Psoas muscle (tissue), 8 donors: ENCODE measurements at places on chromosomes 4 and X. TPM values are rescaled to one million over a fixed set of nuclear protein-coding genes. Genes with fewer than 3 reads are reported as not detected.

DNA sequence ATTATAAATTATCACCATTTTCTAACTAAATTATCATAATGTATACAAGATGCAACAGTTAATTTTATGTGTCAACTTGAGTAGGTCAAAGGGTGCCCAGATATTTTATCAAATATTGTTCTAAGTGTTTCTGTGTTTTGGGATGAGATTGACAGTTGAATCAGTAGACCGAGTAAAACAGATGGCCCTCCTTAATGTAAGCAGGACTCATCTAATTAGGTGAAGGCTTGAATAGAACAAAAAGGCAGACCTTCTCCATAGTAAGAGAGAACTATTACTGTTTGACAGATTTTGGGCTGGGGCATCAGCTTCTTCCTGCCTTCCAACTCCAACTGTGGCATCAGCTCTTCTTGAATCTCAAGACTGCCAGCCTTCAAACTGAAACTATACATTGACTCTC is 185.8 kb downstream of the TRAM1L1 start:
- no peak for DNase-seq
- H3K36me3 ChIP-seq, result no peaks in the 10 kb centered on the region
- H3K27ac ChIP-seq, result no peak overlapping the region
- no peaks in the 10 kb centered on the region for H3K4me1 ChIP-seq
- H3K27me3 ChIP-seq, result no peaks in the 10 kb centered on the region
- no peak overlapping the region for H3K4me3 ChIP-seq

DNA sequence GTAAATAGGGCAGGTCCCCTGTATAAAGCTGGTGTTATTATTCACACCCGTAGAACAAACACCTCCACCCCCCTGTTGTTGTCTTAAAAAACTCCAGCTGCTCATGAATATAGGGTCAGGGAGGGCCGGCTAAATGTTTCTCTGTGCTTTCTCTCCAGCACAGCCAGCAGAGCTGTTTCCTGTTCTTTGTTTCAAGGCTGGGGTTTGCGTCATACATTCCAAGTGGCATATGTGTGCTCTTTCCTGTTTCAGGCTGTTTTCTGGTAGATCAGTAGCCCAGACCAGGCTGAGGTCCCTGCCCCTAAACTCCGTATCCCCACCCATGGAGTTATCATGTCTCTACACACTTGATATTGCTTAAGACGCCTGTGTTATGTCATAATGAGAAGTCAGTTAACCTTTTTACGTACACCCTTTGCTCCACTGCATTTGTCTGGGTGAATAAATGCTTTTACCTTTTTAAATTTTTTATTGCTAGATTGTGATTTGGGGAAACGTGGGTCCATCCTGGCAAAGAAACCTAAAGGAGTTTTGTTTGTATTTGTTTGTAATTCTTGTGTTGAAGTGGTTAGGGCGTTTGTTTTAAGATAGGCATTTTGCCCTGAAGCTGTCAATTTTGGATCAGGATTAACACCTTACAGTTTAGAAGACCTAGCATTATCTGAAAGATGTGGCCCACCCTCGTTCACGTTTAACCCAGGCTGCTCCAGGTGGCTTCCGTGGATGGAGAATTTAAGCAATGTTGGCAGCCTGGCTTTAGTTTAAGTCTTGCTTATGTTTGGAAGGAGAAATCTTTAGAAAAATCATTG is 3.3 kb downstream of the KLF3 start:
- peaks cover 66% of the 10 kb centered on the region for H3K4me1 ChIP-seq
- peak overlapping the region; percentile 93 for H3K4me3 ChIP-seq
- H3K27ac ChIP-seq, result peak overlapping the region; percentile 98
- no peaks in the 10 kb centered on the region for H3K36me3 ChIP-seq
- DNase-seq, result peak; percentile 59
- H3K27me3 ChIP-seq, result no peaks in the 10 kb centered on the region

DNA sequence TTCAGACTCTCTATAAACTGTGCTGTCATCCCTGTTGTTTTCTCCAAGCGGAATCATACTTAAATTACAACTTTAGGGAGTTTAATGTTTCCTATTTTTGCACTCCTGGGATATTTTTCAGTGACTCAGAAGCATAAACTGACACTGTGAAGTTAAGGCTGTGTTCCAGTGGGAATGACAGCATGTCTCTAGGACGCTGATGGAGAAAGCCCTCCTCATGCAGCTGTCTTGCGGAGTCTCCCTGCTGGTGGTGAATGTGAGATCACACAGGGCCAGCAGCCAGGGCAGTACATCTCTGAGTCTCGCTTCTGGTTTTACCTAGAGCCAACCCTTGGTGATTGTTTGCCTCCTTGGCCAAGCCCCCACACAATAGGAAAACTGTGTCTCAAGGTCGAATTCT is 53.3 kb downstream of the NFKB1 start:
- H3K4me1 ChIP-seq, result peaks cover 38% of the 10 kb centered on the region
- peak overlapping the region; percentile 10 for H3K4me3 ChIP-seq
- peak overlapping the region; percentile 72 for H3K27ac ChIP-seq
- no peaks in the 10 kb centered on the region for H3K27me3 ChIP-seq

Gene STK26
- total RNA-seq, result 0.79 TPM

Gene FAM149A
- total RNA-seq, result 3.3 TPM

Gene BBS7
- total RNA-seq, result 10.3 TPM

DNA sequence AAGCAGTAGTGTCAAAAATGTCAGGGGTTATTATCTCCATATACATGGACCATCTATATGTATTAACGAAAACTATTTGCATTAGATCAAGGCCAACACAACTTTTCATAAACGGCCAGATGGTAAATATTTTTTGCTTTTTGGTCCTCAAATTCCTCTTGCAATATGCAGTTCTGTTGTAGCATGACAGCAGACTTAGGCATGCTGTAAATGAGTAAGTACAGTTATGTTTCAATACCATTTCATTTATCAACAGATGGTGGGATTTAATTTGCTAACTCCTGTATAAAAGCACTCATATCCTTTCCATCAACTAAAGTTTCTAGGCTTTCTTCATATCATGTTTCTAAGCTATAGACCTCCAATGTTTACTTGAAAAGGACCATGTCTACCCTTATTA is 208.1 kb downstream of the ANKRD50 start:
- no peak for DNase-seq
- H3K27me3 ChIP-seq, result no peaks in the 10 kb centered on the region

DNA sequence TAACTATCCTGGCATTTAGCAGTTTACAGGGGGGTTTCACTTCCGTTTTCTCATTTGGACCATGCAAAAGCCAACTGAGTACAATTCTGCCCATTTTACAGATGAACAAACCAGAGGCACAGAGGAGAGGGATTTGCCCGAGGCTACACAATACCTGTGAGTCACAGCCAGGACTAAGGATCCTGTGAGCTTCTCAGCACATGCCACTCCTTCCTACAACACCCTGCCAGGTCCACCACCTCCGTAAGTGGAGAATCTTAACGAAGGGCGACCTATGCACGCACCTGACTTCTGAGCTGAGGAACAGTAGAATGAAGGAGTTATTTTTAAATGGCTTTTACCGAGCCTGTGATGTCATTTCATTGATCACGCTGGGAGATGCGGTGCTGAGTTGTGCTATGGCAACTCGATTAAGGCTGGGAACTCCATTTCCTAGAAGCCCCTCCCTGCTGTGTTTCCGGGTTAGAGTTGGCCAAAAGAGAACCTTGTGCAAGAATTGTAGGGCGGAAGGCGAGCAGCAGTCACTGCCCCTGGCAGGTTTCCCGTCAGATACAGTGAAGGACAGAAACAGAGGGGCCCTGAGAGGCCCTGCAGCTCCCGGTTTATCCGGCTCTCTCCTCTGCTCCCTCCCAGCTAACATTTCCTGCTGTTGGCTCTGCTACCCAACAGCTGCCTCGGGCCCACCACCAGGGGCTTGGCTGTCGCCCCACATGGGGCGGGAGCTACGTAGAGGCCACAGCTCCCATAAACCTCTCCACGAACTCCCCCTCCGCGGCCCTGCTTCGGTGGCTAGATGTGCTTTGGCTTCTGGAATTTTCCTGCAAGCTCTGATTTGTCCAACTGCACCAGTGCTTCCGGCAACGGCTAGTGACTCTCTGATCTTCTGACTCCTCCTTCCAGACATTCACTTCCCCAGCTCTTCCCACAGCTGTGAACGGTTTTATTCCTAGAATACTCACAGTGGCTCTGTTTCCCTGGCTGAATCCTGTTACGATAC is 75.1 kb upstream of the USP9X start:
- DNase-seq, result peak; percentile 73
- H3K4me1 ChIP-seq, result peaks cover 6% of the 10 kb centered on the region
- peak overlapping the region; percentile 83 for H3K27ac ChIP-seq
- H3K27me3 ChIP-seq, result no peaks in the 10 kb centered on the region
- H3K4me3 ChIP-seq, result peak overlapping the region; percentile 53
- H3K36me3 ChIP-seq, result no peaks in the 10 kb centered on the region

DNA sequence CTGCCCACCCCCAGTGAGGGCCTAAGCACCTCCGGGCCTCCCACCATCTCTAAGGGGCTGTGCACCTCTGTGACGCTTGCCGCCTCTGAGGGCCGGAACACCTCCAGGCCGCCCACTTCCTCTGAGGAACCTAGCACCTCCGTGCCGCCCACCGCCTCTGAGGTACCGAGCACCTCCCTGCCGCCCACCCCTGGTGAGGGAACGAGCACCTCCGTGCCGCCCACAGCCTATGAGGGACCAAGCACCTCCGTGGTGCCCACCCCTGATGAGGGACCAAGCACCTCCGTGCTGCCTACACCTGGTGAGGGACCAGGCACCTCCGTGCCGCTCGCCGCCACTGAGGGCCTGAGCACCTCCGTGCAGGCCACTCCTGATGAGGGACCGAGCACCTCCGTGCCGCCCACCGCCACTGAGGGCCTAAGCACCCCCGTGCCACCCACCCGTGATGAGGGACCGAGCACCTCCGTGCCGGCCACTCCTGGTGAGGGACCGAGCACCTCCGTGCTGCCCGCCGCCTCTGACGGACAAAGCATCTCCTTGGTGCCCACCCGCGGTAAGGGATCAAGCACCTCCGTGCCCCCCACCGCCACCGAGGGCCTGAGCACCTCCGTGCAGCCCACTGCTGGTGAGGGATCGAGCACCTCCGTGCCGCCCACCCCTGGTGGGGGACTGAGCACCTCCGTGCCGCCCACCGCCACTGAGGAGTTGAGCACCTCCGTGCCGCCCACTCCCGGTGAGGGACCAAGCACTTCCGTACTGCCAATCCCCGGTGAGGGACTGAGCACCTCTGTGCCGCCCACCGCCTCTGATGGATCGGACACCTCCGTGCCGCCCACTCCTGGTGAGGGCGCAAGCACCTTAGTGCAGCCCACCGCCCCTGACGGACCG is 977 bp downstream of the MAGEE1 start:
- no peaks in the 10 kb centered on the region for H3K36me3 ChIP-seq
- H3K27ac ChIP-seq, result no peak overlapping the region
- no peaks in the 10 kb centered on the region for H3K27me3 ChIP-seq
- H3K4me3 ChIP-seq, result peak overlapping the region; percentile 73
- no peaks in the 10 kb centered on the region for H3K4me1 ChIP-seq

GRCh38 chr4:180618396-180618795 is 1624.8 kb upstream of the TENM3 start:
- H3K4me1 ChIP-seq, result no peaks in the 10 kb centered on the region
- no peaks in the 10 kb centered on the region for H3K27me3 ChIP-seq
- no peak overlapping the region for H3K4me3 ChIP-seq
- no peaks in the 10 kb centered on the region for H3K36me3 ChIP-seq
- no peak overlapping the region for H3K27ac ChIP-seq
- DNase-seq, result no peak

Gene PLP1
- total RNA-seq, result 1.7 TPM

DNA sequence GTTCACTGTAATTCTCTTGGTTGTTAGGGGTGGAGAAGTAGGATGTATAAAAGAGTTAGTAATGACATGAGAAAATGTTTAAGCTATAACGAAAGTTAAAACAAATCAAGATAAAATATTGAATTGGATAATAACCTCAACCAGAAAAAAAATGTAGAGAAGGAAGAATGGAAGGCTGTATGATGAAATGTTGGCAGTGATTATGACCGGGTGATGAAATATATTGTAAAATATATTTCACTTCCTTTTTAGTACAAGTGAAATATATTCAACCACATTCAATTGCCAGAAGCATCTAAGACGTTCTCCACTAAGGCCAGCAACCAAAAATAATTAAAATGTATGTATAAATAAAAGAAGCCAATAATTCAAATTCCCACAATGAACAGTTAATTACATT is 309.3 kb upstream of the FGF13 start:
- DNase-seq, result no peak
- H3K27ac ChIP-seq, result no peak overlapping the region
- H3K4me1 ChIP-seq, result no peaks in the 10 kb centered on the region
- no peak overlapping the region for H3K4me3 ChIP-seq
- H3K27me3 ChIP-seq, result no peaks in the 10 kb centered on the region

GRCh38 chrX:53115550-53115874 is 21.6 kb downstream of the KANTR start:
- H3K36me3 ChIP-seq, result peaks cover 5% of the 10 kb centered on the region
- DNase-seq, result no peak
- no peaks in the 10 kb centered on the region for H3K27me3 ChIP-seq
- H3K27ac ChIP-seq, result peak overlapping the region; percentile 54
- peak overlapping the region; percentile 22 for H3K4me3 ChIP-seq
